ENCODE measurements at places on chromosomes 11 and 22.

- DNase-seq, result peak; percentile 34
These were observed 5.5 kb downstream of the ADM start for GRCh38 chr11:10310301-10310841.

- peak; percentile 99 for DNase-seq
These were observed at the start of gene MSANTD4 for GRCh38 chr11:106021967-106022794. Gene MSANTD4, minus strand, starts transcription at chr11:106022240. Its CDS starts 11,323 bp downstream, at chr11:106010917.

DNA sequence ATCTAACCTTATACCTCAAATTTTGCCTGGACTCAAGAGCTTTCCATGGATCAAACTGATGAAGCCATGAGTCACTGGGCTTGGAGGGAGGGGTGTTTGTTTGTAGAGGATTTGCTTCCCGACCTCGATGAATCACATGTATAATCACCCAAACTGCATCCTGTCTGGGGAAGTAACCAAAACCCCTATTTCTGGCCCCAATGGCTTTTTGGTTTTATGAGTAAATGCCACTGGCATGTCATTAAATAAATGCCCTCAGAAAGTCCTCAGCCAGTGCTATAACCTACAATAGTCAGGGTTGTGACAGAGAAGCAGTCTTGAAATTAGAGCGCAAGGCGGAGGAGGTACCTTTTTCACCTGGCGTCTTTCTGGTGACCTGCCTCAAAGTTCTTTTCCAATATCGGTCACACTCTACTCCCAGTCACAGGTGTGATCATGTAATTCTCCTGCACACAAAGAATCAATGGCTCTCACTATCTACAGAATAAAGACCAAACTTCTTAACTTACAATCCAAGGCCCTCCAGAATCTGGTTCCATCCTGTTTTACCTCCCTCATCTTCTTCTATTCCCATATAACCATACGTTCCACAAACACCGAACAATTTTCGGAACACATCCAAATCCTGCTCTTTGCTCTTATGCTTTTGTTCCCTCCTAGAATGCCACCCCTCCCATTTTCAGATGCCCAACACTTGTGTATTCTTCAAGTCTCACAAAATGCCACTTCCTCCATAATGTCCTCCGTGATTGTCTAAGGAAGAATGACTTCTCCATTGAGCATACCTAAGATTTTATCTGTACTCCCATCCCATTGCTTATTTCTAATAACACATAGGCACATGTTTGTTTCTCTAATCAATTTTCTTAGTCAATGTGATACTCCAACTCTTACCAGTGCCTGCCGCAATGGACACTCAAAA, 81.3 kb upstream of the BLID start:
- peak; percentile 99 for DNase-seq

- DNase-seq, result no peak
These were observed 420.0 kb downstream of the CTTN start for GRCh38 chr11:70818351-70818750.

DNA sequence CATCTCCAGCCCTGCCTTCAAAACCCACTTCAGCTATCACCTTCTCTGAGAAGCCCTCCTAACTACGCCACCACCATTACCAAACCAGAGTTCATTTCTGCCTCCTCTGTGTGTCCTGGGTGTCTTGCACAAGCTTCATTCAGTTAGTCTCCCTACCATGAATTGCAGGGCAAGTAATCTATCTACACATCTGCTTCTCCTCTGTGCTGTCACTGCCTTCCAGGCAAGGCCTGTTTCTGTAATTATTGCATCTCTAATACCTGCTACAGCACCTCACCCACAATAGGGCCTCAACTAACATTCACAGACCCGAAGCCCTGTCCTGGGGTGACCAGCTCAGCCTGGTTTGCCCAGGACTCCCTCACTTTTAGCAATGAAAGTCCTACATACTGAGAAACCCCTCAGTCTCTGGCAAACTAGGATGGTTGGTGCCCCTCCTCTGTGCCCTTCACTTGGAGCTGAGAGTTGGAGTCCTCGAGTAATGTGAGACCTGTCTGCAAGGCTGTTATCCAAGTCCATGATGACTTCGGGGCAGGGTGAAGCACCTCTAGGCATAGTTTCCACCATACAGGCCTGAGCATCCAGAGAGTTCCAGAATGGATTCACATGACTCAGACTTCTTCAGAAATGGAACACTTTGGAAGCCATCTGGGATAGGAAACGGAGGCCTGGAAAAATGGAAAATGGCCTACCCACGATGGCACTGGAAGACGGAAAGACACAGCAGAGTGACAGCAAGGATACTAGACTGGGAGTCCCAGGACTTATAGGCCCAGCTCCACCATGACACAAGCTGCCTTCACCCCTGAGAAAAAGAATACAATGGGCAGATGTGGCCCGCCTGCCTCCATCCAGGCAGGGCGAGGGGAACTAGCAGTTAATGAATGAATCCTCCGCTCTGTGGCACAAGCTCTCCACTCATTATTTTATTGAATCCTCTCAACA, 269.3 kb downstream of the BUD13 start:
- DNase-seq, result no peak

- no peak for DNase-seq
These were observed 390 bp downstream of the CTSW start for GRCh38 chr11:65880027-65880426.

DNA sequence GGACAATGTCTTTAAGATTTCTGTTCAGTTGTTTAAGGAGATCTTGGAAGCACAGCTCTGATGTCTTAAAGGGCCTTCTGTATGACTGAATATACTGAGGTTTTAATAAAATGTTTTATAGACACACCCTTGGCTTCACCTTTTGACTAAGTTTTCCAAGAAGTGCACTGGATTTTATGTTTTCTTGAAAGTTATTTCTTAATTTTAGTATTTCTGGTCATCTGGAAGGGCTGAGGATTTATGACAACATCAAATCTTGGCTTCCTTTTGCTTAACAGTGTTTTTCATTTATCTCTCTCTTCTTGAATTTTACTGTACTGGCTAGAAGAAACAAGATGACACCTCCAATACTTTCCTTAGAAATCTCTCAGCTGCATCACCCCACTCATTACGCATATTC, 2423.4 kb downstream of the LRRC4C start:
- DNase-seq, result no peak

- DNase-seq, result no peak
These were observed 38.5 kb upstream of the SLC35C1 start for GRCh38 chr11:45766469-45766868.

GRCh38 chr22:46780453-46780852, 18.0 kb downstream of the TBC1D22A start:
- no peak for DNase-seq

DNA sequence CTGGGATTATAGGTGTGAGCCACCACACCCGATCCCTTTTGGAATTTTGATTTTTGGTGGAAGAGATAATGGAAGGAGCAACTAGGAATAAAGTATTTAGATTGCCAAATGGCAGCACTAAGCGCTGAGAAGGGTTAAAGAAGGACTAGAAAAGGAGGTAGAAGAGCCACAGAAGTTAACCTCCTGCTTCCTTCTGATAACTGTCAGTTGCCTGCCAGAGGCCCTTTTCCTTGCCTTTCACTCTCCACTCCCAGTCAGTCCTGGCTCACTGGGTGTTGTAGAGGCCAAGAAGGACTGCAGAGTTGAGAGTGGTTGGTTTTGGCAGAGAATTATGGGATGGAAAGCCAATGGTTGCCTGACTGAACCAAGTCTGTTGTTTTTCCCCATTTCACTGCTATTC, 19.3 kb downstream of the ZC3H12C start:
- no peak for DNase-seq

GRCh38 chr11:131138731-131139130, 222.5 kb upstream of the SNX19 start:
- DNase-seq, result no peak

GRCh38 chr11:61739966-61740365, 12.5 kb upstream of the MYRF start:
- DNase-seq, result no peak

- no peak for DNase-seq
These were observed 43.0 kb downstream of the TRMU start for GRCh38 chr22:46378426-46379065.

DNA sequence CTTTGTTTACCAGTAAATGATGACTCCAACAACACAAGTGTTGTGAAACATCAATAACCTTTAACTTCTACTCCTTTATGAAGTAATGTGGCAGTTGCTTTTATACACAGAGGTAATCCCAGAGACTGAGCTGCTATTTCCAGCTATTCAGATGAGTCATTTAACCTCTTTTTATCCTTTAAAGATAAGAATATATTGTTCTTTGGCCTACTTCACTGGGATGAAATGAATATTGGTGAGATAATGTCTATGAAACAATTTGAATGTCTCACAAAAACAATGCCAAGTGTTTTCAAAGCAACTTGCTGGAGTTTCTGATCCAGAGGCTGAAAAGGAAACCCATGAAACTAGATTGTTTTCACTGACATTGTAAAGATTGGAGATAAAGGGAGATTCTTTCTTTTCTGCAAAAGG, 564.4 kb upstream of the LUZP2 start:
- peak; percentile 11 for DNase-seq

DNA sequence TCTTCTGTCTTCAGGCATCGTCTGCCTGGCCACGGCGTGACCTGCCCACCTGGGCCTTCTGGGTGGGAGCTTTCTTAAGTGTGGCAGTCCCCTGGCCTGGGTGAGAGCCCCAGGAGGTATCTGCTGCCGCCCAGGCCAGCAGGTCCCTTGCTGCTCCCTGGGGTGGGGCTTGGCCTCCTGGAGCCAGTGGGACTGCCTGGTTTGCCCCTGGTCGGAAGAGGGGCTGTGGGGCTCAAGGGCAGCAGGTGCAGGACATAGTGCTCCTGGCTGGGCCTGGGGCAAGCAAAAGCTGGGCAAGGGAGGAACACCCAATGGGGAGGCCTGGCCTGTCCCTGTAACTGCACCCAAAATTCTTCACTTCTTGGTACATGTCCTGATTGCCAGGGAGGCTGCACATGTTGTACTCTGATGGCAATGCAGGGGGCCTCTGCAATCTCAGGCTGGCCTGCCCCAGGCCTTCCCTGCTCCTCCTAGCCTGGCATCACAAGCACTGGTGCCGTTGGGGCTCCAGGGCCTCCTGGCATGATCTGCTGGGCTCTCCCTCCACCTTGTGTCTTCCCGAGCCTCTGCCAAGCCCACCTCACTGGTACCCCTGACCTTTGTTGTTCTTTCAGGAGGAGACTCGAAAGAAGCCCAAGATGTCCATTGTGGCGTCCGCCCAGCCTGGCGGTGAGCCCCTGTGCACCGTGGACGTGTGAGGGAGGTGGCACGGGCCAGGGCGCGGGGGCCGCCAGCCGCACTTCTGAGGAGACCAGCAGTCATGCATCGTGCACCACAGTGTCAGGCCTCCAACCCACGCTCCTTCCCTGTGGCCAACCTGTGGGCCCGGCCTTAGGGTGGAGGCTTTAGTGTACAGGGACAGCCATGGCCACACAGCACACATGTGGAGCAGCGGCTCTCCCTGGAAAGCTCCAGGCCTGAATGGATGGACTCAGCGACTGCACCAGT, 6.2 kb upstream of the RANBP1 start:
- no peak for DNase-seq

GRCh38 chr11:43508511-43508918, 149.8 kb downstream of the TTC17 start:
- peak; percentile 71 for DNase-seq

DNA sequence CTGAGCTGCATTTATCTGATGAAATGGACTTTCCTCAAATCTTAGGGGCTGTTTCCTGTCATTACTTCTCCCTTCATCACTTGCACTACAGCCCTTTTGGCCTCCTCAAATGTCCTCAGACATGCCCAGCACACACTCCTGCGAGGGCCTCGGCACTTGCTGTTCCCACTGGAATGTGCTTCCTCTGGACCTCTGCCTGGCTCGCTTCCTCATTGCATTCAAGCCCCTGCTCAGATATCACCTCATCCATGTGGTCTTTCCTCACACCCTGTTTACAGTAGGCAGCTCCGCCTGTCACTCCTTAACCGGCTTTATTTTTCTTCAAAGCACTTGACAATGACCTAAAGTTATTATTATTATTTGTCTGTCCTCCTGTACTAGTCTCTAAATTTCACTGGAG, 9.0 kb downstream of the NAT10 start:
- no peak for DNase-seq

- DNase-seq, result no peak
These were observed 10.7 kb downstream of the STIM1 start for GRCh38 chr11:3866206-3866605.

- DNase-seq, result no peak
These were observed 42.2 kb upstream of the DNAJB7 start for GRCh38 chr22:40904101-40904500.

DNA sequence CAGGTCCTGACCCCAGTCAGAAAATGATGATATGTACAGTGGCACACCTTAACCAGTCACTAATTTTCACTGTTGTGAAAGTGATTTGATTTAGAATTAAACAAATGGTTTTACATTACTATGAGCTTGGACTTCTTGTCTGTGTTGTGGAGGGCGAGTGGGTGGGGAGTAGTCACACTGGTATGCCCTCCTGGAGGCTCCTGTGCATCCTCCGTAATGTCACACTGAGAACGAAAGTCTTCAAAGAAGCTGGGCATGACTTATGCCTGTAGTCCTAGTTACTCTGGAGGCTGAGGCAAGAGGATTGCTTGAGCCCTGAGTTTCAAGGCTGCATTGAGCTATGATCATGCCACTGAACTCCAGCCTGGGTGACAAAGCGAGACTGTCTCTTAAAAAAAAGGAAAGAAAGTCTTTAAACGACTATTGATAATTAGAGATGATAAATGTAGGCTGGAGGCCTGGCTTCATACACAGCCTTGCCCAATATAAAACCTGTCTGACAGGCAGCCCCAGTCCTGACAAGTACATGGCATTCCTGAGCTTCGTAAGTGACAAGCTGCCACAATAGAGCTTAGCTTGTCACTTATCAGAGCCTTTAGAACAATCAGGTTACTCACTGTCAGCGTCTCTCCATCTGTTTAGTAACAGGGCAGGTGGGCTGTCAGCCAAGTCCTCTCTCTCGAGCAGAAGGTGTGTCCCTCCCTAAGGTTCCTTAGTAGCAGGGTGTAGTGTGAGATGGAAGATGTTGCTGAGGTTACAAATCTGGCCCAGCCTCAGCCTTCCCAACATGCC, 5.0 kb upstream of the LIMK2 start:
- DNase-seq, result no peak

GRCh38 chr11:71112454-71112853, 139.9 kb downstream of the SHANK2 start:
- DNase-seq, result no peak

DNA sequence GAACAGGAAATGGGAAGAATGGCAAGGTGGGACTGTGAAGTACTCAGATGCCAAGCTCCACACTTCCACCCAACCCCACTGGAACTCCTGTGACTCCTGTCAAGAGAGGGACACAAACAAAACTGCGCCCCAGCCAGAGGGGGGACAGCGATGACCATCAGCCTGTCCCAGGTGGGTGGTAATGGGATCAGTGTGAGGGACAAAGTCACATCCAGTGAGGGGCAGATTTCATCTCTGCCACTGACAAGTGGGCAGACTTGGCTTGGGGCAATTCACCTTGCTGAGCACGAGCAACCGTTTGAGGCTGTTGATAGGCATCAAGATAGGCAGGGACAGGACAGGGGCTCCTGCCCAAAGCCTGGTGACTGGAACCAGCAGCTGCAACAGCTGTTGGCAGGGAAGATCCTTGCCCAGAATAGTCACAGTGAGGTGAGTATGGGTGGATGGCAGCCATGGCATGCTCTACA, 105.4 kb upstream of the PITPNB start:
- DNase-seq, result no peak

- DNase-seq, result peak; percentile 62
These were observed 13.2 kb downstream of the EHF start for GRCh38 chr11:34633990-34634693.

All from EL (cell line).